Pericardium fibroblast (primary cell): ENCODE measurements at places on chromosomes 1 and 21. TPM values are rescaled to one million over a fixed set of nuclear protein-coding genes. Genes with fewer than 3 reads are reported as not detected.

BMP8B gene
- total RNA-seq: not detected in 2 replicates

SYF2 gene
- 44.0 and 46.8 TPM in 2 replicates for total RNA-seq

HAPLN2 gene
- not detected in 2 replicates for total RNA-seq

AMY1C gene
- not detected in 2 replicates for total RNA-seq

SLAMF6 gene
- total RNA-seq: not detected in 2 replicates

KCNQ4 gene
- total RNA-seq: 0.12 TPM in 1 of 2 replicates, not detected in the other

OR6N2 gene
- total RNA-seq: not detected in 2 replicates

HORMAD1 gene
- total RNA-seq: not detected in 2 replicates

CEP350 gene
- total RNA-seq: 18.7 and 28.9 TPM in 2 replicates

FOXD2 gene
- 0.23 and 2.2 TPM in 2 replicates for total RNA-seq
